ENCODE measurements at places on chromosomes 3 and 15. TPM values are rescaled to one million over a fixed set of nuclear protein-coding genes. Genes with fewer than 3 reads are reported as not detected.
A peak's percentile ranks its signal among the peaks of the same experiment; 100 is the strongest.

- H3K27ac ChIP-seq = no peak overlapping the region
- no peak overlapping the region for H3K4me3 ChIP-seq
- no peaks in the 10 kb centered on the region for H3K27me3 ChIP-seq
- H3K36me3 ChIP-seq = no peaks in the 10 kb centered on the region
- H3K4me1 ChIP-seq = no peaks in the 10 kb centered on the region
These were observed 155.6 kb upstream of the HES1 start for GRCh38 chr3:193980326-193980725.

GRCh38 chr15:41981371-41982132, 9.2 kb upstream of the EHD4 start:
- no peak for DNase-seq
- no peaks in the 10 kb centered on the region for H3K4me1 ChIP-seq
- no peaks in the 10 kb centered on the region for H3K36me3 ChIP-seq
- H3K27me3 ChIP-seq = no peaks in the 10 kb centered on the region

DNA sequence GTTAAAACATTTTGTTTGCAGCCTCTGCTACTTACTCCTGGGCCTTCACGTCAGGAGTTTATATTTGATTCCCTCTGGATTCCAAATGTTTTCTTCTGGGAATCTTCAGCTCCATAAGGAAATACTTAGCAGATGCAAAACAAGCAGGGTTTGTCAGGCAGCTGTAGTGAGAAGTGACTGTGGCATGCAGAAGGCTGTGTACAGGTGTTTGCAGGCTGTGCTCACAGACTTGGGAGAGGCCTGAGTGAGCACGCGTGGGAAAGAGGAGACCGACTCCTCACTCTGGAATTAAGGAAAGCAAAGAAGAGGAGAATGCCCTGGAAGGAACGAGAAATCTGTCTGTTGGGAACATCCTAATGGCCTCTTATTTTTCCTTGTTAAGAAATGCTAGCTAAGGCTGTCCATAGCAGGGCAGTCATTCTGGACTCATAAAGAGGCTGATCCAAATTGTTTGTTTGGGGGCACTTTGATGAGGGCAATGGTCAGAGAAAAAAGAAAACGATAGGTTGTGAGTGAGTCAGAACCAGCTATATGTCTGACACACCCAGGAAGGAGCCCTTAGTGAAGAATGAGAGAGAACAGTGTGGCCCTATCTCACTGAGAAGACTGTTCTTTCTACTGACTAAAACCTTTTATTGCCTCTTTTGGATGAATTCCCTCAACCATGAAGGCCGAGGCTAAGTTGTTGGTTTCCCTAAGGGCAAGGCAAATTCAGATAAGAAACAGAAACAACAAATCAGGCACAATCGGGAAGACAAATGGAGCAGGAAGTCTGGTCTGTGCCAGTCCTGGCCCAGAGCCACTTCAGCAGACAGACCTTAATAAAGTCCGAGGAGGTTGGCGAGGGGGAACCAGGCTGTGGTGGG, 82.6 kb downstream of the TGFBR2 start:
- peak overlapping the region; percentile 46 for H3K27ac ChIP-seq
- H3K4me1 ChIP-seq = no peaks in the 10 kb centered on the region
- no peaks in the 10 kb centered on the region for H3K27me3 ChIP-seq
- peaks cover 7% of the 10 kb centered on the region for H3K36me3 ChIP-seq
- H3K4me3 ChIP-seq = no peak overlapping the region

DNA sequence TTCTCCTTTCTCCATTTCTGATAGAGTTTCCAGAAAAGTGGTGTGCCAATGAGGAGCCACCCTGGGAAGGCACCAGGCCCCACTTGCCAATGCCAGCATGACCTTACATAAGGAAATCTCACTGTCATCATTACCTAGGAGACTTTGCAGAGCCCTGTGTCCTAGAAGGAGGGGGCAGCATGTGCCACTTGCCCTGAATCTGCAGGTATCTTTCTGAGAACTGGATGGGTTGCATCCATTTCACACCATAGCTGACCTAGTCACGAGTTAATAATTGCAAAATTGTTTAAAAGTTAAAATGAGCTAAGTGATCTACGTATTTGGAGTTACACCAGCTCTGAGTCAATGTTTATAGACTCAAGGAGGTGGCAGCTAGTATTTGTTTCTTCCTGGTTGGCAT, 14.3 kb downstream of the CA12 start:
- no peak overlapping the region for H3K27ac ChIP-seq
- no peaks in the 10 kb centered on the region for H3K4me1 ChIP-seq
- no peaks in the 10 kb centered on the region for H3K27me3 ChIP-seq

DNA sequence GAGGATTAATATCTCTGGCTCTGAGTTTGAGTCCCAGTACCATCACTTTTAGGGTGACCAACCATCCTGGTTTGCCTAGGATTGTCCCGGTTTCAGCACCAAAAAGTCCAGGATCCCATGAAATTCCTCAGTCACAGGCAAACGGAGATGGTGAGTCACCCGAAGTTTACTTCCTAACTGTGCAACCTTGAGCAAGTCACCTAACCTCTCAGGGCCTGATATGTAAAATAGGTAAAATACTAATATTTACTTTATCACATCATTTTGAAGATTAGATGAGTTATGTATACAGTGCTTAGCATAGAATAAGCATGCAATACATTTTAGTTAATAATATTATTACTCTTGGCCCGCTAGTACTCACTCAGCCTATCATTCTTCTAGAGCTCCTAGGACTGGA, 91.1 kb upstream of the KCNMB2 start:
- H3K4me1 ChIP-seq = no peaks in the 10 kb centered on the region
- H3K27ac ChIP-seq = no peak overlapping the region
- no peaks in the 10 kb centered on the region for H3K36me3 ChIP-seq
- no peak overlapping the region for H3K4me3 ChIP-seq

Gene ARL8B
- 28.5 TPM for total RNA-seq

- no peaks in the 10 kb centered on the region for H3K4me1 ChIP-seq
- H3K36me3 ChIP-seq = no peaks in the 10 kb centered on the region
- H3K4me3 ChIP-seq = no peak overlapping the region
- no peak for DNase-seq
- no peaks in the 10 kb centered on the region for H3K27me3 ChIP-seq
These were observed 103.1 kb upstream of the TNIK start for GRCh38 chr3:171563298-171563697.

Gene NR2E3
- 0.11 TPM for total RNA-seq

- H3K27ac ChIP-seq = no peak overlapping the region
- DNase-seq = no peak
- H3K36me3 ChIP-seq = no peaks in the 10 kb centered on the region
- H3K4me1 ChIP-seq = no peaks in the 10 kb centered on the region
- no peak overlapping the region for H3K4me3 ChIP-seq
- no peaks in the 10 kb centered on the region for H3K27me3 ChIP-seq
These were observed 29.3 kb upstream of the XYLB start for GRCh38 chr3:38317192-38317759.

Gene CSPG5
- total RNA-seq = 0.18 TPM

DNA sequence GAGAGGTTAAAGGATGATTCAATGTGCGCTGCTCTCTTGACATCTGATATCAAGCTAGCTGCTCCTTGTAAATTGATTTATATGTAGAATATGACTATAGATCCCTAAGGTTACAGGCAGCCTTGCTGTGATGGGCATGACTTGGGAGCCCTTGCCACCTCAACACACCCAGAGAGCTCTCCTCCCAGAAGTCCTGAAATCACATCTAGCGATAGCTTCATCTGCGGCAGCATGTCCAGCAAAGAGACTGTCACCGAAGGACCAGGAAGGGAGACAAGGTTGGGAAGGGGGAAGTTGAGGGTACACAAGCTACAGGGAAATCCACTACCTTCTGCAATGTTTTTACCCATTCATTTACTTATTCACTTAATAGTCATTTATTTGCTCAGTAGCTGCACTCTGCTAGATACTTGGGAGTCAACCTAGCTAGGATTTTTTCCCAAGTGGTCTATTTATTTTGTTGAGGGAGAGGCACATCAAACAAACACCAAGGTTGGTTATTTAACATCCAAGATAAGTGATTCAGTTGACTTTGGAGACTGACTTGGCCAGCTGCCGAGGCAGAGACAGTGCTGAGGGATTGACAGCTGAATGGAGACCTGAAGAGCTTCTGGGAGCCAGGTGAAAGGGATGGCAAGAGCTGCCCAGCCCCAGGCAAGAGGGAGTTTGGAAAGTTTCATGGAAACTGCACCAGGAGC, 205.8 kb upstream of the IL12A start:
- H3K36me3 ChIP-seq = no peaks in the 10 kb centered on the region
- DNase-seq = peak; percentile 81
- H3K4me3 ChIP-seq = no peak overlapping the region

- H3K4me3 ChIP-seq = no peak overlapping the region
- H3K27me3 ChIP-seq = no peaks in the 10 kb centered on the region
- H3K36me3 ChIP-seq = no peaks in the 10 kb centered on the region
- no peaks in the 10 kb centered on the region for H3K4me1 ChIP-seq
These were observed 40.9 kb downstream of the GABRB3 start for GRCh38 chr15:26731965-26732364.

Gene LTF
- total RNA-seq = 2.5 TPM

DNA sequence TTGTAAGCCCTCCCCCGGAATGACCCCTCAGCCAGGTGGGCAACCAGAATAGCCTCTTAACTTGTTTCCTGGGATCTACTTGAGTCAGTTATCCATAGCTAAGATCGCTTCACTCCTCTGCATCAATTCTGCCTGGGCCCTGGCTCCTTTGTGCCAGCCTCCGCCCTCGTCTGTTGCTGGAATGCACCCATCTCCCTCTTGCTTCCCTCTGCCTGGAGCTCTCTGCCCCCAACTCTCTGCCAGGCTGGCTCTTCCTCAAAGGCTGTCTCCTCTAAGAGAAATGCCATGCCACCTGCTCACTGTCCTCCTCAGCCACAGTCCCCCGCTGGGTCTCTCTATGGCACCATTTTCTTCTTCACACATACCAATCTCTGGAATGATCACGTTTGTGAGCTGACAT, 240.8 kb downstream of the ADAMTS17 start:
- no peak overlapping the region for H3K4me3 ChIP-seq
- no peak for DNase-seq
- H3K36me3 ChIP-seq = peaks cover 4% of the 10 kb centered on the region
- H3K27me3 ChIP-seq = no peaks in the 10 kb centered on the region
- no peak overlapping the region for H3K27ac ChIP-seq

DNA sequence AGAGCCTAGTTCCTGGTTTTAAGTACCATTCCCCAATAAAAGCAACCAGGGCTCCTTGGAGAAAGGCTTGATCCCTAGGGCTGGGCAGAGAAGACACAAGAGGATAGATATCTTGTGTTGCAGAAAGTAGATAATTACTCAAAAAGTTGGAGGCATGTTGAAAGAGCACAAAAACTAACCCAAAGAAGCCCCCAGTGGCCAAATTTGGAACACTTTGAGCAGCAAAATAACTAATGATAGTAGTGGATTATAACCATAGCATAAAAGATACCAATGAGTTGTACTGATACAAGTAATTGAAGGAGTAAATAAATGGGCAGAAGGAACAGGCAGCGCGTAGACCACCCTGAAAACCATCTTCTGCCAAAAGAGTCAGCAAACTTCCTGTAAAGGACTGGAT, 12.0 kb downstream of the EXOSC7 start:
- H3K27ac ChIP-seq = no peak overlapping the region
- no peak overlapping the region for H3K4me3 ChIP-seq
- H3K36me3 ChIP-seq = no peaks in the 10 kb centered on the region
- DNase-seq = no peak
- no peaks in the 10 kb centered on the region for H3K27me3 ChIP-seq
- H3K4me1 ChIP-seq = no peaks in the 10 kb centered on the region

- DNase-seq = no peak
- H3K4me1 ChIP-seq = peaks cover 8% of the 10 kb centered on the region
- no peaks in the 10 kb centered on the region for H3K36me3 ChIP-seq
- no peak overlapping the region for H3K27ac ChIP-seq
- H3K4me3 ChIP-seq = no peak overlapping the region
These were observed 2.4 kb downstream of the GATA2 start for GRCh38 chr3:128490650-128490914.

DNA sequence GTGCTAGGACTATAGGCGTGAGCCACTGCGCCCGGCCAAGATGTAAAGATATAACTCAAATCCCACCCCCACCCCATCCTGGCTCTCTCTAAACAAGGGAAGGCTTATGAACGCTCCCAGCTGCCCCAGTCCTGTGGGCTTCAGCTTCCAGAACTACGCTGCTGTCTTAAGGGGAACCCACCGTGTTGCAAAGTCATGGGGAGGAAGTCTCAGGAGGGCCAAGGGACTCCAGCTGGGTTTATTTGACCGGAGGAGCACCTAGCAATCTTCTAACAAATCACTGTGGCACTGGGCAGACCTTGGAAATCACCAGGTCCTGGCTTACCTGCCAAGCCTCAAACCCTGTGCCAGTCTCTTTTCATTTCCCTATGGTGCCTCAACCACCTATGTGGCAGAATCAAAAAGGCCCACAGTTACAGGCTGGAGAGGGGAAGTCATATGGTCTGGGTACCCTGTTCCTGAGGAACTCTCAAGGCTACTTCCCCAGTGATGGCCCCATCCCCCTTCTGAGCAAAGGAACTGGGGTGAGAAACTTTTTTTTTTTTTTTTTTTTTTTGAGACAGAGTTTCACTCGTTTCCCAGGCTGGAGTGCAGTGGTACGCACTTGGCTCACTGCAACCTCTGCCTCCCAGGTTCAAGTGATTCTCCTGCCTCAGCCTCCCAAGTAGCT, 83.4 kb downstream of the RBPMS2 start:
- no peak for DNase-seq
- no peaks in the 10 kb centered on the region for H3K4me1 ChIP-seq

DNA sequence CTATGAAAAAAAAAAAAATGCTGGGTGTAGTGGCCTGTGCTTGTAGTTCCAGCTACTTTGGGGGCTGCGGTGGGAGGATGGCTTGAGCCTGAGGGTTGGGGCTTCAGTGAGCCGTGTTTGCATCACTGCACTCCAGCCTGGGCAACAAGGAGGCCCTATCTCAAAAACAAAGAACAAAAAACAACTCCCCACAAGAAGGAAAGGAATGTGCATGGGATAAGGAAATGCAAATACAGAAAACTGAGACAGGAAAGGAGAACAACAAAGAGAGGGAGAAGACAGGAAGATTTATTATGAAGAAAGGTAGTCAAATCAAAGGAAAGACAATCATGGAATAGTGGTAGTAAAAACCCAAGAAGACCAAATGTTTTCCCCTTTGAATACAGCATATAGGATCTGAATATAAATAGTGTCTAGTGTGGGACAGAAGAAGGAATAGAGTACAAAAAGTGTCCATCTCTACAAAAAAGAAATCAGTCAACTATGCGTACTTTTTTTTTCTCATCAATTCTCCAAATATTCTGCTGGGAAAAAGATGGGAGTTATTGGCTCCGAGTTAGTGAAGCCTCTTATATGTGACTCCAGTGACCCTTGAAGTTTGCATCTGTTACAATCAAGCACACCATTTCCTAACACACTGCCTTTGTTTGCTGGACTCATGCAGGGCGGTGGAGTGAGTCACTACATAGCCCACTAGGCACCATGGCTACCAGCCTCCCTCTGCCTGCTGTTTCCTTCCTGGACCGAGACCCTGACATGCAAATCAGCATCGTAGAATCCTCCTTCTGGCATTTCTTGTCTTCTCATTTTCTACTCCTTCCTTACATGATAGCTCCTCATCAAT, 101.2 kb upstream of the PTX3 start:
- no peaks in the 10 kb centered on the region for H3K27me3 ChIP-seq
- no peak overlapping the region for H3K4me3 ChIP-seq
- H3K4me1 ChIP-seq = no peaks in the 10 kb centered on the region
- no peak overlapping the region for H3K27ac ChIP-seq
- H3K36me3 ChIP-seq = no peaks in the 10 kb centered on the region
- no peak for DNase-seq

- DNase-seq = peak; percentile 15
- H3K27me3 ChIP-seq = no peaks in the 10 kb centered on the region
- no peaks in the 10 kb centered on the region for H3K36me3 ChIP-seq
- H3K4me3 ChIP-seq = no peak overlapping the region
These were observed 44.0 kb upstream of the IREB2 start for GRCh38 chr15:78394026-78394425.

- H3K27me3 ChIP-seq = no peaks in the 10 kb centered on the region
- no peak overlapping the region for H3K27ac ChIP-seq
- H3K36me3 ChIP-seq = no peaks in the 10 kb centered on the region
- H3K4me1 ChIP-seq = peaks cover 9% of the 10 kb centered on the region
- DNase-seq = no peak
These were observed 5.5 kb downstream of the SUMF1 start for GRCh38 chr3:4461468-4462090.

All from right lobe of liver (tissue), 6 donors.